IMR-90 (cell line): ENCODE measurements at places on chromosomes 11 and 22. TPM values are rescaled to one million over a fixed set of nuclear protein-coding genes. Genes with fewer than 3 reads are reported as not detected.

IRAG1 gene
- 21.1 and 25.8 TPM in 2 replicates for total RNA-seq

OR8A1 gene
- not detected in 2 replicates for total RNA-seq

OR8H3 gene
- total RNA-seq: not detected in 2 replicates

BAD gene
- total RNA-seq: 27.5 and 30.3 TPM in 2 replicates
